ENCODE measurements at places on chromosomes 1 and 21.

DNA sequence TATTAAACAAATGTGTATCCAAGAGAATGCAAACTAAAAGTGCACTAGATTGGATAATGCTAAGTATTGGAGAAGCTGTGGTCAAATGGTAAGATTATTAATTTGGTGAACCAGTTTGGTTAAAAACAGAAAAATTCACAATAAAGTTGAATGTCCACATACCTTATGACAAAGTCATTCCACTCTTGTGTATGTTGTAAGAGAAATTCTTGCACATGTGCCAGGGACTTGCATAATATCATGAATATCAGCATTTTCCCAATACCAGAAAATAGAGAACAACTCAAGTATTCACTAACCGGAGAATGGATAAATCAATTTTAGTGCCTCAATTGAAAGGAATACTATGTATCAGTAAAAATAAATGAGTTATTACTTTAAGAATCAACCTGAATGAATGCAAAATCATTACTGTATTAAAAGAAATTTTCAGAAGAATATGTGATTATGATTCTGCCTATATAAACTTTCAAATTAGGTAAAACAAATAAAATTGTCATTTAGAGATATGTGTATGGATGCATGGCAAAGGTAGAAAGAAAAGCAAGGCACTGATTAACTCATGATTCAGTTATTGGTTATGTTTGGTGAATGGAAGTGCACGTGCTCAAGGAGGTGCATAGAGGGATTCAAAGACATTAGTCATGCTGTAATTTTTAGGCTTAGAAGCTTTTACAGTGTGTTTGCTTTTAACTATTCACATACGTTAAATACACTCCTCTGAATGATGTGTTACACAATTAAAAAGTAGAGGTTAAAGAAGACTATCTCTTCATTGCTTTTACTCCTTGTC, 217.4 kb upstream of the KCNK2 start:
- DNase-seq = peak; percentile 86

- DNase-seq = no peak
Observed at GRCh38 chr1:150931773-150932172, 5.6 kb downstream of the SETDB1 start.

GRCh38 chr1:37965301-37965700, 18.4 kb upstream of the INPP5B start:
- no peak for DNase-seq

DNA sequence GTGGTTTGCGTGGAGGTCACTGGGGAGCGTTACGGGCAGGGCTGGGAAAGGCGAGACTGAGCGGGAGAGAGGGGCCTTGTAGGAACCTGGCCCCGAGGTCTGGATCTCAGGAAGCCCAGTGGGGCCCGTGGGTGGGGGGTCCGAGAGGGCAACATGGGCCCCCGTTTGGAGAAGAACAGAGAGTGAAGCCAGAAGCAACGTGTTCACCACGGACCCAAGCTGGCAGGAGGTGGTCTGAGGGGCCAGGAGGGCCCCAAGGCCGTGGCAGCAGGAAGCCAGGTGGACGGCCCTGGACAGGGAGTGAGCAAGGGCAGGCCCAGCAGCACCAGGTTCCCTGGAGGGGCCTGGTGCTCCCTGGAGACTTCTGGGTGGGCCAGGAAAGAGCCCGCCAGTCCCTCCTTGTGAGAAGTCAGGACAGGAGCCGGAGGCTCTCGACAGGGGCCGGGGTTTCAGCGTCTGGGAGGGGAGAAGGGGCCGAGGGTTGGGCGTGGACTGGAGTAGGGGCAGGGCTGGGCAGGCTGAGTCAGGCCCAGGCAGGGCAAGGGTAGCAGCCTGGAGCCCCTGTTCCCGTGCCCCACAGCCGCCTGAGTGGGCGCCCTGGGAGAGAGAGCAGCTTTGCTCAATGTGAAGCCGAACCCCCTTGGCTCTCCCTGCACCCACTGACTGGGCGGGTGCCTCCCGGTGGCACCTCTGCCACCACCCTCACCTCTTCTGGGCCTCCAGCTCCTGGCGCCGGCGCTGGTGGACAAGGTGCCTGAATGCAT, 33.5 kb downstream of the CFAP74 start:
- no peak for DNase-seq

- DNase-seq = no peak
Observed at GRCh38 chr1:21362096-21362495, 71.8 kb upstream of the ECE1 start.

- DNase-seq = no peak
Observed at GRCh38 chr1:227268943-227269342, 49.3 kb downstream of the CDC42BPA start.

GRCh38 chr1:7250176-7250575, 464.9 kb downstream of the CAMTA1 start:
- no peak for DNase-seq

Data from HS-5 (cell line).